ENCODE measurements at places on chromosomes 7 and 10.

- DNase-seq = no peak
Observed at GRCh38 chr10:2425320-2425719, 642.0 kb upstream of the PFKP start.

- no peak for DNase-seq
Observed at GRCh38 chr10:12502526-12503274, 153.4 kb downstream of the CAMK1D start.

DNA sequence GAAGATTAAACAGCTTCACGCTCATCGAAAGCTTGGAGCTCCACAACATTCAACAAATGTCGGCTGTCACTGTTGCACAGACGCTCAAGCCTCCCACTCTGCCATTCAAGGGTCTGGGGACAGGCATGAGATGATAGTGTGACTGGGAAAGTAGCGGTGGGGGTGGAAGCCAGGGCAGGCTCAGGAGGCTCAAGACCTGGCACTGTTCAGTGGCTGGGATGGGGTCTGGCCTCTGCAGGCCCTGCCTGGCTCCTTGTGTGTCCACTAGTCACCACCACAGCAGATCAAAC lies 13.5 kb upstream of the GTPBP4 start:
- no peak for DNase-seq

GRCh38 chr7:18835001-18835690 lies 282.3 kb downstream of the TWIST1 start:
- DNase-seq = peak; percentile 29

DNA sequence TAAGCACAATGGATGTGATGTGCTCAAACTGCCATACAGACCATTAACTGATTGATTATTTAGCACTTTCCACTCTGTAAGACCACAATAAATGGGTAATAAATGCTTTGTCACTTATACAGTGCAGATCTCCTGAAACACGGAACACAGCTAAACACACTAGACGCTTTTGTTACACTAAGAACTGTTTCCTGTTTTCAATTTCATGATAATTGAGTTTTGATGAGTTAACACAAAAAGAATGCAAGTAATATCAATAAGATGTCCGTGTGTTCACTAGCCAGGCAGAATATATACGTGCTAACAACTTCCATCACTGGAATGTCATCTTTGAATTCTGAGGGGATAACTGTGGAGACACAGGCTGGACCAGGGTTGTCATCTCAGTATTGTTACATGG lies 178.8 kb downstream of the SKAP2 start:
- no peak for DNase-seq

DNA sequence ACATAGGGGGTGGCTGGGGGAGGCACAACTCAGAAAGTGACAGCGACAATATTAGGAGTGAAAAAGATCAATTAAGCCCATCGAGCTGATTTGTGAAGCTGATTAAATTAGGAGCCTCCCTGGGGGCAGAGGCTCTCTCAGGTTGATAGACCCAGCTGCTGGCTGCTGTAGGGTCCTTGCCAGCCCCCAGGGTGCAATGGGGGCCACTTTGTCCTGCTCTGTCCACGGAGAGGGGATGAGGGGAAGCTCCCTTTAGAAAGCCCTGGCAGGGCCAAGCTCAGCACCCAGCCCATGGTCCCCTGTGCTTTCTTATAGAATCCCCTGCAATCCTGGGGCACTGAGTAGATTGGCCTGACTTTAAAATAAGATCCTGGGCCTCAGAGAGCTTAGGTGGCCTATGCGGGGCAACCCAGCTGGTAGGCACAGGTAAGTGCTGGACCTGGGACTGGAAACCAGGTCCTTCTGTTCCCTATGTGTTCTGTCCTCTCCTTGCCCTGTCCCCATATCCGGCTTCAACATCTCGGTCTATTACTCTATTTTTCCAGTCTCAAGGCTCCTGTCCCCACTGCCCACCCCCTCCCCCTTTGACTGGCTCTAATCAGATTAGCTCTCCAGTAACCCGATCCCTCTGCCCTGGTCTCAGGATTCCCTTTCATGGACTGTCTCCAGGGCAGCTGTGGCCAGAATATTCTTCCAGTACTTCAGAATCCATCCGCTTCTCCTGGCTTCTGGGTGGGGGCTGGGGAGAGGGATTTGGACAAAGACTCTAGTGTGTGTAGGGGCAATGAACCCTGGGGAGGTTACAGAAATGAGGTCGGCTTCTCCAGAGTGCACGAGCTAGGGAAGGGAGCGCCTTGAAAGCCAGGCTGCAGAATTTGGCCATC lies 259.6 kb downstream of the RPS24 start:
- DNase-seq = no peak

GRCh38 chr10:33134011-33134751 lies 176.2 kb upstream of the ITGB1 start:
- peak; percentile 22 for DNase-seq
